ENCODE measurements at places on chromosomes 12 and 14.

DNA sequence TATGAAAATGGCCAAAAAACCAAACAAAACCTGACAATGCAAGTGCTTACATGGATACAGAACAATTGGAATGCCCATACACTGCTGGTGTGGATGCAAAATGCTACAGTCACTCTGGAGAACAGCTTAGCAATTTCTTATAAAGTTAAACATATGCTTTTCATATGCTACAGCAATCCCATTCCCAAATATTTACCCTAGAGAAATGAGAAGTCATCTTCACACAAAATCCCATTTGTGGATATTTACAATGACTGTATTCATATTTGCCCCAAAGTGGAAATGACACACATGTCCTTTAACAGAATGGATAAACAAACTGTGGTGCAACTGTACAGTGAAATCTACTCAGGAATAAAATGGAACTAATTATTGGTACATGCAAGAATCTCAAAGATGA lies 20.4 kb downstream of the SAV1 start:
- DNase-seq = no peak

DNA sequence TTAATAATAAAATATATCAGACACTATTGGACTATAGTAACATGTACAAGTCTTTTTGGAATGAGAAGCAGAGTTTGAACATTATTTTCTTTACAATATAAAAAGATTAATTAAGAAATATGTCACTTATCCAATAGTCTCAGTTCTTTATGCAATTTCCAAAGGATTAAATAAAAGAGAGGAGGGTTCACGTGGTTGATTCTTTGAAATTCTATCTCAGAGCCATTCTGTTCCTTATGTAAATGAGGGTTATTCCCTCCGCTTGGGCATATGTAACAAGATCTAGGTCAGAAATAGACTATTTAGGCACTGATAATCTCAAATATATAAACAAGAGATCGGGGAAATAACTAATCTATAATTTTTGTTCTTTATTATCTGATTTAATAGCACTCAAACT lies 2.1 kb upstream of the TUBA1A start:
- DNase-seq = no peak

GRCh38 chr14:32457213-32457920 lies 128.3 kb downstream of the AKAP6 start:
- no peak for DNase-seq

- DNase-seq = no peak
These were observed 49.2 kb downstream of the TSHR start for GRCh38 chr14:81004575-81004974.

Measured in DMS 273 treated with DMSO at 0.1 percent for 48 hours (cell line).